ENCODE measurements at places on chromosomes 16 and 17.

GRCh38 chr16:52312716-52313115, 234.2 kb downstream of the TOX3 start:
- no peak for DNase-seq

DNA sequence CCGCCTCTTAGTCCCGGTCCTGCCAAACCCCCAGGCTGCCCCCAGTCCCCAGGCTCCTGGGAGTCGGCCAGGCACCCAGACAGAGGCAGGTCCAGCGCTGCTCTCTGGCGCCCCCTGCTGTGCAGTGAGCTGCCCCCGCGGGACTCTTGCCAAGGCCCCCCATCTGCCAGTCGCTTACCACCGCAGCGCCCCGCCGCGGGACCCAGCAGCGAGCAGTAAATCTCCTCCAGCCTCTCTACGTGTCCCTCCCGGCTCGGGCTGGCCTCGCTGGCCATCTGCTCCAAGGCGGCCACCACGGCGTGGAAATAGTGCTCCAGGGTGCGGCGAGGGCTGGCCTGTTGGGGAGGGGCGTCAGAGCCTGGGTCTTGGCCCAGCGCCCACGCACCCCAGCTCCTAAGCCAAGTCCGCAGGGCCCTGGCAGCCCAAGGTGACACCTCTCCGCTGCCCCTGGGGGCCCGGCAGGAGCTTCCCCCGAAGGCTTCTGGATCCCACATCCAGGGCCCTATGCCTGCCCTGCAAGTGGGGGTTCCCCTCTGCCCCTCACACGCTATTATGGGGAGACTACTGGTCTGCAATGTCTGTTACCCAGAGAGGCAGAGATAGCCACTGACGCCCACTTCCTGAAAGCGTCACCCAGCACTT, 33.7 kb upstream of the MFSD6L start:
- DNase-seq, result no peak

- DNase-seq, result peak; percentile 5
Measured at GRCh38 chr16:67767953-67768352, 38.4 kb downstream of the RANBP10 start.

DNA sequence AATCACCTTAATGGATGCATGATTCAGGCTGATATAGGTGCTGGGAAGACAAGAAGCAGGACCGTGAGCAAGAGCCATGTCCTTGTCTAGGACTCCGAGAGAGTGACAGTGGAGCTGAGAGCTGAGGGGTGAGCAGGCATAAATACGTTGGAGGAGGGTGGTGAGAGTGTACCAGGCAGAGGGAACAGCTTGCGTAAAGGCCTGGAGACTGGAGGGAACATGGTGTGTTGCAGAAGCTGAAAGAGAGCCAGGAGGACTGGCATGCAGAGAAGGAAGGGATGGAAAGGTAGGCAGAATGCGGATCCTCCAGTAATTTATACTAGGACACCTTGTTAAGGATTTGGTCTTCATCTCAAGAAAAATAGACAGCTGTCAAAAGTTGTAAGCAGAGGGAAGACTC, 653.2 kb downstream of the HS3ST4 start:
- no peak for DNase-seq

GRCh38 chr17:15966879-15967248, 21.9 kb downstream of the ADORA2B start:
- DNase-seq, result no peak

- no peak for DNase-seq
Measured at GRCh38 chr17:56290101-56290801, 137.0 kb downstream of the ANKFN1 start.

GRCh38 chr16:74605332-74605731, 1.6 kb downstream of the GLG1 start:
- no peak for DNase-seq

- DNase-seq, result no peak
Measured at GRCh38 chr17:45246861-45247428, 14.9 kb downstream of the SPATA32 start.

GRCh38 chr17:332023-332422, 20.6 kb downstream of the RPH3AL start:
- no peak for DNase-seq

DNA sequence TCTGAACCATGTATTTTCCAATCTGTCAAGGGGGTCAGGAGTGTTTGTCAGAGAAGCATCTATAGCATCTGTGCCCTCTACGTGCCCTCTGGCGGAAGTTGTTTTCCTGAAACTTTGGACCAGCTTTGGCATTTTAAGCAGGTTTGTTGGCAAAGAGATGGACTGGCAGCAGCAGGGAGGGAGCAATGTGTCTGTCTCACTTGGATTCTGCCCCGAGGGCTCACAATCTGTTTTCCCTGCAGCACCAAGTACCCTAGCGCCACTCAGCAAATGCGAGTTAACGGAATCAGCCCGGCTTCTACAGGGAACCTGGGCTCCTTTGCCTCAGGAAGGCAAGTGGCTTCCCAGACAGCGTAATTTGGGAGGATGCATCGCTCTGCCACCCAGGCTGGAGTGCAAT, 17.4 kb downstream of the DUSP14 start:
- DNase-seq, result no peak

Measured in amniotic stem cell (primary cell).